KG1 (cell line): ENCODE measurements at places on chromosomes 3 and 15.
A peak's percentile ranks its signal among the peaks of the same experiment; 100 is the strongest.

GRCh38 chr15:22887157-22887951 lies 48.9 kb downstream of the NIPA2 start:
- no peak for DNase-seq

DNA sequence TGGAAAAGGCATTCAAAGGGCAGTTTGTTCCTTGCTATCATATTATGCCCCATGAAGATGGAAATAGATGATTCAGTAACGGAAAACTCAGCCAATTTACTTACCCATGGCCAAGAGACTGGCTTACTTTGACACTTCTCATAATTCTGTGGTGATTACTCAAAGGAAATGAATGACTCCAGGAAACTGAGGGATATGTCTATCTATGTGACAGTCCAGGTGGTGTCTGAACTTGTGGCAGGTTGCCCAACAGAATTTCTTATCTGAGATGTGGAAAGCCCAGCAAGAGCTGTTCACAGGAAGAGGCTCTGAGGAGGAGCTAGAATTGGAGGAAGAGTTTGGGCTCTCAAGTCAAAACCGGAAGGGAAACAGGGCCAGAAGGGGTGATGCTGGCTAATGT lies 91.2 kb downstream of the KCNAB1 start:
- DNase-seq = no peak

- DNase-seq = no peak
Observed at GRCh38 chr15:48559285-48559684, 86.2 kb downstream of the FBN1 start.

GRCh38 chr3:180048103-180048502 lies 11.4 kb upstream of the PEX5L start:
- peak; percentile 58 for DNase-seq

DNA sequence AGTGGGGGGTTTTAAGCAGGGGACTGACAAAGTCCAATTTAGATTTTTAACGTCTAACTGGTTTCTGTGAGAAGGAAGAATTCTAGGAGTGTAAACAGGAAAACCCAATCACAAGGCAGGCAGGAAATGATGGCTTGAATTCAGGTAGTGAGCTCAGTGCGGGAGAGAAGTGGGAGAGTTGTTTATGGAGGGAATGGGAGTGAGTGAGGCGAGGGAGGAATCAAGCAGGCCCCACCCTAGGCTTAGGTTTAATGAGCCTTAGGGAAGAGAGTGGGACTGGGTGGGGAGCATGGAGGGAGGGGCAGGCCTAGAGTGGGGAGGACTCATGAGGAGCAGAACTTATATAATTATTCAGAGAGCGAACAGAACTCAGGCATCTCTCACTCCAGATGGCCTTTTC lies 17.9 kb downstream of the VIPR1 start:
- DNase-seq = no peak

DNA sequence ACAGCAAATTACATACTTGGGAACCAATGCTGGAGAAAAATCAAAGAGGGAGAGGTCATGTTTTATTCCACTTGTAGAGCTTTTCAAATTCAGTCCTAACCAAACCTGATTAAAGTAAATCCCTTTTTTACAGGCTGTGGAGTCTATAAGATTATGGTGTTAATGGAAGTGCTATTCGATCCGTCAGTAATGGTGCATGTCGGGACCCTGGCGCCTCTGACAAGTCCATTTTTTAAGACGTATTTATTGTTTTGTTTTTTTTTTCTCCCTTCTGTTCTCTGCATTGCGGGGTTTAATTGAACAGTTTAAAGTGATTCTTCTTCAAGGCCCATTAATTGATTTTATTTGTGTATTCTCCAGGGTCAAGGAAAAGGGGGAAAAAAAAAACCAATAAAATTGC lies 725.9 kb downstream of the TUSC7 start:
- DNase-seq = no peak

GRCh38 chr15:25668236-25668795 lies 194.8 kb downstream of the ATP10A start:
- DNase-seq = no peak

GRCh38 chr15:67900621-67901147 lies 60.8 kb upstream of the RNU6-1 start:
- DNase-seq = no peak

- no peak for DNase-seq
Observed at GRCh38 chr3:143839980-143840379, 8.3 kb downstream of the SLC9A9 start.

DNA sequence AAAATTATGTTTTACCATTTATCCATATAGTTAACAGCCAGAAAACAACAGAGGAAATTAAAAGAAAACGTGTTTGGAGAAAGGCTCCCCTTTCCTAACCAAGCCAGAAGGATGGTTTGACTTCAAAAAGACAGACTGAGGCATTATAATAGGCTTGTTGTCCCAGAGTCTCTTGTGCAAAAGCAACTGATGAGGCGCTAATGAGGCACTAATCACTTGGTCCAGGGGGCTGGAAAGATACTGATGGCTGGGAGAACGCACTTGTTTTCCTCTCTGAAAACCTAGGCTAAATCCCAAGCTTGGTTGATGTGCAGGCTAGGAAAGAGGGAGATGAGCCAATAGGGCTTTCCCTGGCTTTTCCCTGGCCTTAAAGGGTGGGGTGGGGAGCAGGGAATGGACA lies 389.6 kb downstream of the NTRK3 start:
- no peak for DNase-seq

GRCh38 chr15:61049028-61049427 lies 180.1 kb downstream of the RORA start:
- DNase-seq = no peak

- DNase-seq = no peak
Observed at GRCh38 chr3:58119186-58119585, 91.6 kb downstream of the DNASE1L3 start.
